ENCODE measurements at places on chromosomes 5 and 9. TPM values are rescaled to one million over a fixed set of nuclear protein-coding genes. Genes with fewer than 3 reads are reported as not detected.

Gene NIPAL4
- total RNA-seq, result not detected

Gene IRF1
- 97.7 TPM for total RNA-seq

- no peak for DNase-seq
Measured at GRCh38 chr5:37568018-37568753, 189.1 kb downstream of the WDR70 start.

- no peak for DNase-seq
Measured at GRCh38 chr9:4804531-4805016, 11.8 kb downstream of the RCL1 start.

DNA sequence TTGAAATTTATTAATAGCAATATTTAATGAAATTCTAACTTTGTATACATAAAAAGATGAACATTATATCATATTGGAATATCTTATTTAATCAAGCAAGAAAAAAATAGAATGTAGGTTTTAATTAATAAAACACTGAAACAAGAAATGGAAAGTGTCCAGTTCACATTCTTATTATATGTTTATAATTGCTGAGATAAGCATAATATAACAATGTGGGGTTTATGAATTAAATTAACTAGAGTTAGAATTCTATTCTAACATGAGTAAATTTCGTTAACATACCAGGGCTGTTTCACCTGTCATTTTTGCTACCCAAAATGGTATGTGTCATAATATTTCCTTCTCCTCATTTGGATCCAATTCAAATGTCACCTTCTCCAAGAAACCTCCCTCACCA, 12.3 kb downstream of the CDH9 start:
- no peak for DNase-seq

Data from left colon (tissue), 2 donors.